ENCODE measurements at places on chromosomes 2 and 18.

DNA sequence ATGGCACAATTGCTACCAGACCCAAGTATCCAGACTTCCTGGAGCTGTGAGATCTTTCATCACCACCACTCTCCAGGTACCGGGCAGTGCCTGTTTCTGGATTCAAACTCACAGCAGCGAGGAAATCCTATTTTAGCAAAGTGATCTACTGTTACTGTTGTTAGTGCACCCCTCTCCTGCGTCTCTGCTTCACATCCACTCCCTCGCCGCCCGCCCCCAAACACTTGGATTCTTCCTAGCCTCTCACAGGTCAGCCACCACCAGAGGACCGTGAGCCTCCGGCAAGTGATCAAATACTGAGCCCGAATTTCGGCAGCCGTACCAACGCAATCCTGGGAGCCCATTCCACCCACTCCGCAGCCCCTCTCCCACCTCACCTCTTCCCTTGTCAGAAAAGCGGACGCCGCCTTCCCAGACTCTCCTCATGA, 519 bp downstream of the METTL4 start:
- DNase-seq: peak; percentile 72

DNA sequence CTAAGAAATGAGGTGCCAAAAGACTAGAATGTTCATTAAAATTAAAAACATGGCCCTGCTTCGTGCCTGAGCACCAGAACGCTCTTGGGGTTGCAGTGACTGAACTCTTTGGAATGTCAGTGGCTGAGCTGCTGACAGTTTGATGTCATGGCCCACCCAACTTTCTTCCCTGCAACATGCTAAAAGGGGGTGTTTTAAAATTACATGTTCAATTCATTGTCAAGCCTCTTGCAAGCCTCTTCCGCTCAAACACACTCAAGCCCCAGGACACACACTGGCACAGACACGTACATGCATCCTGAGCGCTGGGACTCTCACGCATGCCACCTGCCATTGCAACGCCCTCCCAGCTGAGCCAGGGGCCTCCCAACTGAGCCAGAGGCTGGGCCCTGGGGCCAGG, 12.6 kb downstream of the RUFY4 start:
- DNase-seq: peak; percentile 25

DNA sequence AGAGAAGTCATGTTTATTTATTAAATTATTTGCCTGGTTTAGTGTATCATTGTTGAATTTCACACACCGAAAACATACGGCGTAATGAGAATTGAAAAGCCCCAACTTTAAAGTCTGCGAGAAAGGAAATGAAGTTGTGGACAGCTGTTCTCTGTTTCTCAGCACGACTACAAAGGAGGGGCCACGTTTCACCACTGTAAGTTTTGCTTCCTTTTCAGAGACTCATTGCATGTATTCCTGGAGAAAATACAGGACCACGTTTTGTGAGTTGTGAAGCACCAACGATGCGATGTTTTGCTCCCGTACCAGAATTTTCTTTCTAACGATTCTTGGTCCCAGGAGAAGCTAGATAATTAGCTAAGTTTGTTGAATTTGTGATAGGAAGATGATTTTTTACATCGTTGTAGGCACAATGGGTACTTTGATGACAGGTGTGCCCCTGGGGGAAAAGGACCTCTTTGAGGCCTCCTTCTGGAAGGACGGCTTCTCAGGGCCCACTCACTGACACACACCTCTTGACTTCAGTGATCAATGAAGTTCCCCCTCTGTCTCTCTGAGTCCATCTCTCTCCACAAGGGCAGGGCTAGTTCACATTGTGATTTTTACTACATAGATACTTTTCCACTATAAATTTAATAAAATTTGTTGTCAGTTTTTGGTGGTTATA, 23.7 kb upstream of the ACKR3 start:
- no peak for DNase-seq

- DNase-seq: no peak
These were observed 73.2 kb downstream of the ZNF532 start for GRCh38 chr18:58937887-58938267.

DNA sequence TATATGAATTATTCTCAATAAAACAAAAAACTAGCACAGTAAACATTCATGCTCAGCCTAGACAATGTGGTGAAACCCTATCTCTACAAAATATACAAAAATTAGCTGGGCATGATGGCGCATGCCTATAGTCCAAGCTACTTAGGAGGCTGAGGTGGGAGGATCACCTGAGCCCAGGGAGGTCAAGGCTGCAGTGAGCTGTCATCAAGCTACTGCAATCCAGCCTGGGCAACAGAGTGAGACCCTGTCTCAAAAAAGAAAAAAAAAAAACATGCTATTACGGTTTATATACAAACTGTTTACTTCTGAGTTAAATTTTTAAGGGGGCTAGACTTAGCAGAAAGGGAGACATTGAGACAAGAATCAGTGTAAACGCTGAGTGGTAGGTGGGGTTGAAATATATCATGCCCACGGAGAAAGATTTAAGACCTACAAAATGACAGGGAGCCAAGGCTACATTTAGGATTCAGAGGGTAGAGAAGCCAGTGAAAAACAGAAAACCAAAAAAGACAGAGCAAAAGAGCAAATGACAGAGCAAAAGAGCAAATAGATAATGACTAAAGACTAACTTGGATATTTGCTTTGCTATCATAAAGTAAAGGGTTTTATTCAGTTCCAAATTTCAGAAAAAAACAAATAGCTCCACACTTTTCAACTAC, 7.5 kb downstream of the TTC32 start:
- no peak for DNase-seq

GRCh38 chr2:231615058-231615671, 22.5 kb downstream of the TEX44 start:
- no peak for DNase-seq

DNA sequence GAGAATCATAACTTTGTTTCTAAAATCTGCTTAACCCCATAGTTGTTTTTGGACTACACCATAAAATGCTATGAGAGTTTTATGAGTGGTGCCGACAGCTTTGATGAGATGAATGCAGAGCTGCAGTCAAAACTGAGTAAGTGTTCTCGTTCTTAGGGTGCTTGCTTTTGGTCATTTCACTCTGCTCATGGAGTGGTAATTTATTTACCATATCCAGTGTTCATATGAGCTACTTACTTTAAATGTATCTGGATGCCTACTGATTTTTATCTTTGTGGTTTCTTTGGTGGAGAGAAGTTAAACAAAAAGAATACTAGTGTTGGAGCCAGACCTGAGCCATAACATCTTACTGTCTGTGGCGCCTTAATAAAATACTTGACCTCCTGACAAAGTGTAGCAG, 16.4 kb downstream of the NDC80 start:
- DNase-seq: no peak

- peak; percentile 67 for DNase-seq
These were observed 1.3 kb downstream of the YWHAQ start for GRCh38 chr2:9629222-9630116.

GRCh38 chr2:4662161-4662779, 958.9 kb downstream of the DCDC2C start:
- no peak for DNase-seq

GRCh38 chr2:239278361-239278760, 122.5 kb downstream of the HDAC4 start:
- DNase-seq: no peak
